NCI-H1694 treated with DMSO at 0.1 percent for 48 hours (cell line): ENCODE measurements at places on chromosomes 12 and 14.

GRCh38 chr12:9271875-9272274 is 63.7 kb upstream of the PZP start:
- DNase-seq = no peak

DNA sequence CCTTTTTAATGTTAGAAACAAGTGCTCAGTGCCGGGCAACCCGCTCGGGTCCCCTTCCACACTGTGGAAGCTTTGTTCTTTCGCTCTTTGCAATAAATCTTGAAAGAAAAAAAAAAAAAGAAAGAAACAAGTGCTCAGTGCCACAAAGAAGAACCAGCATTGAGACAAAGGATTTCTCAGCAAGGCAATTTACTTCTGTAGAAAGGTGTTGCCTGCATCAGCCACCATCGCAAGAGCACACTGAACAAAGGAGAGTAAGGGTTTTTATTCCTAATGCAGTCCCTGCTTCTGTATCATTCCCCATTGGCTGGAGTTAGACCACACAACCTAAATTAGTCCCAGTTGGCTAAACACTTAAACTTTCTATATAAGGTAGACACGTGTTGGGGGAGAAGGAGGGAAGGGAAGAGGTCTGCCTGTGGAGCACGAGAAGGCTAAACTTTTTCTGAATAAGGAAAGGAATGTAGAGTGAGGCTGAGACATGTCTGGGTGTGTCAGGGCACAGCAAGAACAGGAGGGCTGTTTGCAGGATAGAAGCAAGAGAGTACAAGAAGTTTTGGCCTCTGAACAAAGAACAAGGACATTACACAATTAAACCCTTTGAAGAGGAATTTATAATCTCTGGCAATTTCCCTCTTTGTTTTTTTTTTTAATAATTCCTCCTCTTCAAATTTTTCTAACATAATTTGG is 21.4 kb downstream of the KLRF2 start:
- DNase-seq = no peak

DNA sequence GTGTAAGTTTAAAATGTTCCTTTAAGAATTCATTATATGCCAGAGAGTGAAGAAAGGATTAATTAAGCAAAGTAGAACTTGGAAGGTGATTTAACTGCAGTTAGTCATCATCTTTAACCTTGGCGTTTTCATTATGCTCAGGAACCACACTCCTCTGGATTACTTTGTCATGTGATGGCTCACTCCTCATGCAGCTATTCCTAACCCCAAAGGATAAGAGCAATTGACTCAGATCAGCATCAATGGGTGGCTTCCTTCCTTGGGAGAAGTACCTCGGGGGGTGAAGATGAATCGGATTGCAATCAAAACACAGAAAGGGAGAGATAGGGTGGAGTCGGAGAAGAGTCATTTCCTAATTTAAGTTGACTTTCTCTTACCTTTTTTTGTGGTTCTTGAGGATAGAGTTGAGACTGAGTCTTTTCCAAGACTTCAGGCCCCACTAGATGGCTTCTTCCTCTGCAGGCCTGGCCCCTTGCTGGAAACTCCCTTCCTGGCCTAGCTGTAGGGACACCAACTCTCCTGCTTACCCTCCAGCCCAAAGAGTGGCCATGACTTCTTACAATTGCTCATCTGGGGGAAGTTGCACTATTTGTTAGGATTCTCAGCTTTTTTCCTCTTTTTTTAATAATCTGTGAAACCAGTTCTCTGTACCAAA is 238.6 kb upstream of the DDHD1 start:
- no peak for DNase-seq

DNA sequence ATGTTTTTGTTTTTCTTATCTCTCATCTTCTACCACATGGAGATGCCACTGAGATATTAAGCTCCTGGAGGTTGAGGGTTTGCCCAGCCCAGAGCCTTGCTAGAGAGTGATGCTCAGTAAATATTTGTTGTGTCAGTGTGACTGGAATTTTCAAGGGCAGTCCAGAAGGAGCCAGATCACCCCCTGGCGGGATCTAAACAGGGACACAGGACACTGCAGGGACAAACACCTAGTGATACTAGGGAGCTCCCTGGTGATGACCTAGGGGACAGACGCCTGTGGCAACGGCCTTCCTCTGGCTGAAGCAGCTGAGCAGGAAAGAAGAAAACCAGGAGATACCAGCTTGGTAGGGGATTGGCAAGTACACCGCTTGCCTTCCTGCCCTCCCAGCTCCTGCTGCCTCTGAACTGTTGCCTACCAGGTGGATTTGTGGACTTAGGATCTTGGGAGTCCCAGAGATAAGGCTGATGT is 714.4 kb upstream of the TBX3 start:
- DNase-seq = no peak

GRCh38 chr12:25615119-25615518 is 62.0 kb upstream of the LMNTD1 start:
- no peak for DNase-seq

- DNase-seq = no peak
These were observed 90.7 kb downstream of the NINJ2 start for GRCh38 chr12:572532-572899.

DNA sequence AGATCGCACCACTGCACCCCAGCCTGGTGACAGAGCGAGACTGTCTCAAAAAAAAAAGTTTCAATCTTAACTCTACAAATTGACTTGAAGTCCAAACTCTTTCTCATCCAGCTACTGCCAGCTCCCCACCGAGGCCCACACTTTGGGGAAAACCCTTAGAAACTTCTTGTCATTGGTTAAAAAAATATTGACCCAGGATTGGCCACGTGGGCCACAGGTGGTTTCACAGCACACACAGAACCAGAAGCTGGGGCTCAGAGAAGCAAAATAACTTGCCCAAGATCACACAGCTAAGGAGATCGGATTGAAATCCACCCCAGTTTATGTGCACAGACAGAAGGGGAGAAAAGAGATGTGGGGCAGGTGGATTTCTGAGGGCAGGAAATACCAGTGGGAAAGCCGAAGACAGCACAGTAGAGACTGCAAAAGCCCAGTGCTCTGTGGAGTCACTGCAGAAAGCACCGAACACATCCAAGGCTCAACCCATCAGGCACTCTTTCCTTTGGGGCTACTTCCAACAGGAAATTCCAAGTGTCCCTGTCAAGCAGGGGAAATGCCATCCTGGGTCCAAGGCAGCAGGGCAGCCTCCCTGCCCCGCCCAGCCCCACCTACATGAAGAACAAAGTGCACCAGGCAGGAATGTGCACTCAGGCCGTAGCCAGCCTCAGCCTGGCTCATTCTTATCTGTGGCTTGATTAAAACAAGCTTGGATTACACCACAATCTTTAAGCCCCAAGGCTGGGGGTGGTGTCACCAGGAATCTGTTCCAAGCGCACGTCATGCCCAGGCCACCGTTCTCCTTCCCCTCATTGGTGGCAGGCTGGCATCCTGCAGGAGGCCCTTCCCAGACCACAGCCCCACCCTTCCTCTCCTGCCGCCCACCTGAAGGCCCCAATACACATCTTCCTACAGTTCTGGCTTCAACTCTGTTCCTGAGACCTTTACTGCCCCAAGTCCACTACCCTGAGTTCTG is 72.5 kb downstream of the ITPK1 start:
- DNase-seq = no peak

GRCh38 chr14:96632363-96632758 is 130.2 kb downstream of the PAPOLA start:
- no peak for DNase-seq

DNA sequence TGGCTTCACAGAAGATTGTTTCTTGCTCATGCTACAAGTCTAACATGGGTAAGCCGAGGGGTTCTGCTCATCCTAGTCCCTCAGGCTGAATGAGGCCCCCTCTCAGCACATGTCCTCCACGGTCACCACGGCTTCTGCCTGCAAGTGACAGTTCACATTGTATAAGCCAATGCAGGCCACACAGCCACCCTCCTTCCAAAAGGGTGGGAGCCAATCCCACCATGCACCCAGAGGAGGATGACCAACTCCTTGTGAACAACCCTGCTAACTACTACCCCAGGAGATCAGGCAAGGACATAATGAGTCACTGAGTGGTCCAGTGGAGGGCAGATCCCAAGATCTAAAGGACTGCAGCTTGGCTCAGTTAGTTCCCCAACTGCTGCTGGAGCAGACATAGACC is 6.1 kb downstream of the SPRING1 start:
- no peak for DNase-seq

- no peak for DNase-seq
These were observed 639.9 kb downstream of the DIO2 start for GRCh38 chr14:79571366-79571765.

DNA sequence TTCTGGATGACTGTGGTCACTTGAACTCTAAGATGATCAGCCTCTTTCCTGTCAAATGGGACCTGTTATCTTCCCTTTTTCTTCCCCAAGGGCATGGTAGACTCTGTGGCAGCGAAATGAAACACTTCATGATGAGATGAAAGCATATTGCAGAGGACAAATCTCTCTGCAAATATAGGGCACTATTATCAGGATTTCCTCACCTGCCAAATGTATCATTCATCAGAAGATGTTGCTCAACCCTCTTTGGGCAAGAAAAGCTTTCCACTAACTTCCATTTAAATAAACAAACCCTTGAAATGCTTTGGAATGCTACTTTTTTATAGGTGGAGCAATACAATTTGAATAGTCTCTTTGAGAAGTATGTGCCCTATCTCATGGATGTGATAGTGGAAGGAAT is 105.0 kb downstream of the DNAH10 start:
- no peak for DNase-seq

- DNase-seq = no peak
These were observed 116.3 kb downstream of the RTN1 start for GRCh38 chr14:59754256-59754655.

- no peak for DNase-seq
These were observed 15.4 kb upstream of the PRIMA1 start for GRCh38 chr14:93803408-93804318.

- no peak for DNase-seq
These were observed 8.7 kb downstream of the TESPA1 start for GRCh38 chr12:54975875-54976274.

DNA sequence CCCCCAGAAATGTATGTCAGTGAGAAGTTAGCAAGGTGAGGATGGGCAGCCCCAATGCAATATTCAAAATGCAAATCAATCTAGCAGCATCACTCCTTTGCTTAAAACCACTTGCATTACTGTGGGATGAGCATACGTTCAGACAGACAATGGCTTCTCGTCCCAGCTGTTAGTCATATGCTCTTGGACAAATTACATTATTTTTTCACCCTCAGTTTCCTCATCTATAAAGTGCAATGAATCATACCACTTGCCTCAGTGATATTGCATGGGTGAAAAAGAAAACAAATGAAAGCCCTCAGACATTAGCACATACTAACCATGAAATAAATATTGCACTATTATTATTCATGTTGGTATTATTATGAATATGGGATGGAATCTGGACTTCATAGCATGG is 132.3 kb downstream of the C12orf75 start:
- DNase-seq = no peak

- no peak for DNase-seq
These were observed 105.2 kb downstream of the ZFC3H1 start for GRCh38 chr12:71558445-71558844.

- no peak for DNase-seq
These were observed 239.7 kb downstream of the TMEM121 start for GRCh38 chr14:105765893-105766614.

GRCh38 chr14:35701531-35701930 is 107.6 kb downstream of the RALGAPA1 start:
- no peak for DNase-seq

DNA sequence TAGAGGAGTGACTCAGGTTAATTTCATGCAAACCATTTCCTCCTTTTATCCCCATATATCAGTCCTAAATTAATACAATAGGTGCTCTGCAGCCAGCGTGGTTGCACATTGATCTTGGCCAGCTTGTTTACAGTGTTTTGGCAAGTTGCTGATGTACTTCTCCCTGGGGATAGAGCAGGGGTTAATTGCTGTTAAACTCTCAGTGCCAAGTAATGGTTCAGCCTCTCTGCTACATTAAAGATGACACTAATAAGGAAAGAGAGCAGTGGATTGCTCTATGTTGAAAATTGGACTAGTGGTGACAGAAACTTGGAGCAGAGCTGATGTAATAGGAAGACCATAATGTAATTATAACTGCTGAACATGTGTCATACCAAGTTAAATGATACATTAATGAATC is 717.5 kb downstream of the RERGL start:
- DNase-seq = peak; percentile 95

GRCh38 chr12:92186038-92186470 is 40.4 kb upstream of the BTG1 start:
- no peak for DNase-seq

DNA sequence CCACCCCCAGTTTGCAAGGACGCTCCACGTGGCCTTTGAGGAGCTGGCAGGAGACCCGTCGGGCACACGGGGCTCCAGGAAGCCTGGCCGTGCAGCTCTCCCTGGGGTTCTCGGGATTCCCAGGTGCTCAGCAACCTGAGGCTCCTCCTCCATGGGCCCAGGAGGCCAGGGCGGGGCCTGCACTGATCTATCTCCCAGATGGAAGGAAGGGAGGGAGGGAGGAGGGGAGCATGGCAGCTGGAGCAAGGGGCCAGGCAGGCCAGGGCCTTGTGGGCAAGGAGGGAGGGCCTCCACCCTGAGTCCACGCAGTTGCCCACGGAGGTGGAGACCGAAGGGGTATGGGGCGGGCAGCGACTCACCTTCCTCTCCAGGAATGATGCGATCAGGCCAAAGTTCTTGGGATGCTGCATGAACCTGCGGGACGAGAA is 127.3 kb downstream of the RFLNA start:
- DNase-seq = no peak

DNA sequence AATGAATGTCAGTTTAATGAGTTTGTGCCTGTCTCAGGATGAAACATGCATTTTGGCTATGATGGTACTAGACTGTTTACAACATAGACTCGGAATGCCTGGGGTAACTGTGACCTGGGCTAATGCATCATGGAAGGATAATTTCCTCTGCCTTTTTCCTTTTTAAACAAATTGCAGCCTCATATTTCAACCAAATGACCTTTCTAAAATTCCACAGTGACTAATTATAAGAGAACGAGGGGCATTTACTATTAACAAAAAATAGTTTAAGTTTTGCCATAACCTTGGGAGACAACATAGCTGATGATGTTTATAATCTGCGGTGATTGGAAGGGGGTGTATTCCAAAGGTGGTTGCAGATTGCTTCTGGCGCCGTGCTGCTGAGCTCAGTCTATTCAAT is 1140.5 kb downstream of the GALC start:
- DNase-seq = no peak

DNA sequence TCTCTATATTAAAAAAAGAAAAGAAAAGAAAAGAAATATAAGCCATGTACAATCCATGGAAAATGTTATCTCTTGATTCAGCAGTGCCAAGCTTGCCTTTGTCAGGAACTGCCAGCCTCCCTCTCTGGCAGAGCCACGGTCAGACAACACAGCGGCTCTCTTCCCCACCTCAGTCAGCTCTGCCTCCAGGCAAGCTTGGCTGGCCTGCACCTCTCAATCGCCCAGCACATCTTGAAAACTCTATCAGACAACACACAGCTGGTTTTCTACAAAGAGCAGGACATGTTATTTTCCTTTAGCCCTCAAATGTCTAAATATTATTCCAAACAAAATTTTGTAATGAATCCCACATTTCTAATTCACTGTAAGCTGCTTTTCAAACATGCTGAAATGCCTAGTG is 20.0 kb upstream of the GCH1 start:
- no peak for DNase-seq

GRCh38 chr12:29565727-29566126 is 68.2 kb upstream of the OVCH1 start:
- DNase-seq = no peak
